CD4-positive, alpha-beta T cell treated with Interleukin-1 beta for 1 hour (primary cell): ENCODE measurements at places on chromosomes 5 and 9.

DNA sequence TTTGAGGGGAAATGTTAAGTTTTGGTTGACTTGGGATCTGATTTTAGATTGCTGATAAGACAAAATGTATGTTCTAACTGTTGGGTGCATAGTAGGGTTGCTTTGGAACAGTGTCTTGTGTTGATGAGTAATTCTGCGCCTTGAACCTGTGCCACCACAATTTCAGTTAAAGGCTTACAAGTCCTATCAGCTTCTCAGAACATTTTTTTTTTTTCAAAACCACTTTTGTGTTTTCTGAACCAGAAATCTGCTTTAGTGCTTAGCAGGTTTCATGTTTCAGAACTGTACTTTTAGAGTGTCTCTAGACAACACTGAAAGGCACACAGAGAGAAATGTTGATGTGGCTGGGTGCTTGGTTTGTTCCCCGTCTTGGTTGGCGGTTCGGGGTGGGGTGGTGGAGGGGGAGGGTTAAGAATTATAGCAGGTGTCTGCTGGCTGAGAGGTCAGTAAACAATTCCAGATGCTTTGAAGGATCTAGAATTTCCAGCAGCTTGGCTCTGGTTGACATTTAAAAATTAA, 84.6 kb downstream of the ANKRD55 start:
- DNase-seq = peak; percentile 25

GRCh38 chr5:61407706-61408270, 75.7 kb downstream of the ZSWIM6 start:
- DNase-seq = no peak

- DNase-seq = no peak
These were observed 918.6 kb upstream of the DMAC1 start for GRCh38 chr9:8718121-8718725.

GRCh38 chr9:108469654-108470053, 386.1 kb downstream of the ACTL7B start:
- DNase-seq = peak; percentile 2

- no peak for DNase-seq
These were observed 16.5 kb downstream of the ADCY2 start for GRCh38 chr5:7412409-7412808.

DNA sequence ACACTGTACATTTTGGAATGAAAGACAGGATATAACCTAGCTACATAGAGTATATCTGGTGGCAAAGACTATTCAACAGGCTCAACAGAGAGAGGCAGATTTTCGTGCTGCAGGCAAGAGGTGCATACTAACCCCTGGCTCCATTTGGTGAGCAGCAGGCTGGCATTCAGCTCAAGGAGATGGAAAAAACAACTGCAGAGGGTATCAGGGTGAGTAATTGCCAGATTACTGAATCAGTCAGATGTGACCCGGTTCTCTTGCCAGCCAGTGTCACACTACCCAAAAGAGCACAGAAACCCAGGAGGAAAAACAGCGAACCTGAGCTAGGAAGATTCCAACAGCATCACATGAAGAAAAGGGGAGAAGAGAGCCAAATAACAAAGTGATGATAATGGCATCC, 130.4 kb upstream of the PRLR start:
- no peak for DNase-seq

- no peak for DNase-seq
These were observed 50.2 kb downstream of the CSNK1A1 start for GRCh38 chr5:149500922-149501582.

DNA sequence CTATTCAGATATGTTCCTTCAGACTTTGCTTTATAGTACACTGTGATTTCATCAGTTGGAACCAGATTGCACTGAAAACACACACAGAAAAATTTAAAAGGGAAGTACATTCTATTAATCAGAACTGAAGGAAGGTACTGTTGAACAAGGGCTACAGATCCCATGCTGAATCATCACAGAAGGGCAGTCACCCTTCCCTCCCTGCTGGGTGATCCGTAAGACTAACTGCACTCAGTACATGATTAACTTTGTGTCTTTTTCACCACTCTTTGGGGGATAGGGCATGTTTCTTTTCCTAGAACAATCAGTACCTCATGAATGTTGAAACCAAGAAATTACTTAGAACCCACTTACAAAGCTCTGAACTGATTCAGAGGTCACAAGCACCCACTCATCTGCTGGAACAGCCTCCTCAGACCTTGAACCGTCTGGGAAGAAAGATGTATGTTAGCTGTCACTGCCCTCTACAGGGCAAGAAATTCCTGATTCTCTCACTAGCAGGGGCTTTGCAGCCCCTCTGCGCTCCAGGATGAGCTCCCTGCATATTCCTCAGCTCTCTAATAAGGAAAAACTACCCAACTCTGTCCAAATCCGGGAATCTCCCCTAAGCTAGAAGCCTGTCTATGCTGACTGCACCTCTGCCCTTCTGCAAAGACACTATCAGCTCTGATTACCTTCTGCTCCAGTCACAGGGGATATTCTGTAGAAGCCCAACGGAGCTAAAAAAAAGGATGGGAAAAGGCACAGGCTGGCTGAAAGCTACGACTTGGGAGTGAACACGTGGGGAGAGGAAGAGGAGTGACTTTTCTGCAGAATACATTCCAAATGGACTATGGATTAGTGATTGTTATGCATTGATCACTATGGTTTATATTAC, 51.0 kb downstream of the IARS1 start:
- no peak for DNase-seq

DNA sequence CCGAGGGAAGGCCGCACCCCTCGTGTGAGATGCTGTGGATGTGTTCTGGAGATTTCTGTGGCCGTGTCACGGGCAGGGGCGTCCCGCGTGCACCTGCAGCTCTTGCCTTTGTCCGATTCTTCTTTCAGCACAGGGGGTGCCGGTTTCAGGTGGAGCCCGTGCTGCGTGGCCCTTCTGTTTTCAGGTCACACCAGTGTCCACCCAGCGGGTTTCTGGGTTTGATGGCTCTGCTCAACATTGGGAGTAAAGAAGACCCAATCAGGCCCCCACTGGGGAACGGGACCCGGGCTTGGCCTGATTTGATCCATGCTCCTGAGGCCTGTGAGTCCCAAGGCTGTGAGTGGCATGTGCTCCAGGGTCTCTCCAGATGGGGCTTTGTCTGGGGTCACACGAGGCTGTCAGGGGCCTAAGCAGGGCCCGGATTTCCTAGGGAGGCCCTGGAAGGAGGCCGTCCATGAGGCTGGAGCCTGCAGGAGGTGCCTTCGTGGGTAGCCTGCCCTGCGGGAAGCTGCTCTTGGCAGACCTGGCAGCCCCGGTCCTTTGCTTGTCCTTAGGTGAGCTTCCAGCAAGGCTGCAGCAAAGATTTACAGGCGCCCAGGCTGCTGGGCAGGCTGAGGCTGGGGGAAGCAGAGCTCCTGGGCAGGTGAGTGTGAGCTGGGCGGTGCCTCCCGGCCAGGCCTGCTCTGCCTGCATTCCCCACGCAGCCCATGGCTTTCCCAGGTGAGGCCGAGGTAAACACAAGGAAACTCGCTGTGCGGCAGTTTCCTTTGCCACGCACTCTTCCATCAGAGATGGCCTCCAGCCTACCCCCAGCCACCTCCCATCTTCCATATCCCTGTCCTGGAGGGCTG, 12.8 kb downstream of the MRPL36 start:
- DNase-seq = no peak

GRCh38 chr9:136292026-136292538, 11.8 kb downstream of the CCDC187 start:
- DNase-seq = no peak

DNA sequence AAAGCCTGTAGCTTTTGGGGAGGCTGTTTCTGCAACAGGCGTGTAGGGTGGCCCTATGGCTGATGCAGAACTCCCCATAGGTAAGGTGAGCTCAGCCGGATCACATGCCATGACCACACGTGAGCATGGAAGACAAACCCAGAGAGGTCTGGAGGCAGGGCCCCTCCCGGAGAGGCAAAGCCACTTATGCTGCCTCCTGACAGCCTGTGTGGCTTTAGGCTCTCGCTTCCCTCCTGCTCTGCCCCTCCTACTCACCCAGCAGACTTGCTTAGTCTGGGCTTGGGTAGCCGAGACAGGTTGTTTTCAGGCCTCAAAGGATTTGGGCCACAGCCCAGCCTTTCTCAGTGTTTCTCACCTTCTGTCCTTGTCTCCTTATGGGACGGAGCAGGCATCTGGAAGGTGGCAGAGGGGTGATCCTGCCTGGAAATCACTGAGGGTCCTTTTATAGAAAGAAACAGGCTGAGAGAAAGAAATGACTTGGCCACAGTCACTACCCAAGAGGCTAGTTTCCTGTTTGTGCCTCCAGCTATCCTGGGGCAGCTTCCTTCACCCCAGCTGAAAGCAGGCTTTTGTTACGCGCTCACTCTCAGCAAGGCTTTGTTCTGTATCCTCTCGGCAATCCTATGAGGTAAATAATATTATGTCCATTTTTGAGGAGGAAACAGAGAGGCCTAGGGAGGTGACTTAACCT, 89.9 kb downstream of the DAB2IP start:
- no peak for DNase-seq

- DNase-seq = no peak
These were observed 1499.0 kb downstream of the EFNA5 start for GRCh38 chr5:106171708-106172107.

- no peak for DNase-seq
These were observed 9.6 kb upstream of the CTNNAL1 start for GRCh38 chr9:109022873-109023272.

DNA sequence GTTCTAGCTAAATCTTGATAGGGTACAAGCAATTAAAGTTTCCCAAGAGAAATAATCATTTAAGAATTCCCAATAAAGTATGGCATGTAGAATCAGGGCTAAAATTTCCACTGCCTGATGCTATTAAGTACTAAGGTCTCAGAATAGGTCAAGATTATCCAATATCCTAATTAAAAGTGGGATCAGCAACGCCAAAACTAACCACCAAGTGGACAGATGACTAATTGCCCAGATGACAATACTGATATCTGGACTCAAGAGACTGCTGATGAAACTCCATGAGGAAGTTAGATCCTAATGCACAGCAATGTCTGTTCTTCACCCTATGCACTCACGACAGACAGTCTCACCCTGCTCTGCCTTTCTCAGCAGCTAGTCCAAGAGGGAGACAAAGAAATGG, 14.3 kb downstream of the DEPDC1B start:
- no peak for DNase-seq

DNA sequence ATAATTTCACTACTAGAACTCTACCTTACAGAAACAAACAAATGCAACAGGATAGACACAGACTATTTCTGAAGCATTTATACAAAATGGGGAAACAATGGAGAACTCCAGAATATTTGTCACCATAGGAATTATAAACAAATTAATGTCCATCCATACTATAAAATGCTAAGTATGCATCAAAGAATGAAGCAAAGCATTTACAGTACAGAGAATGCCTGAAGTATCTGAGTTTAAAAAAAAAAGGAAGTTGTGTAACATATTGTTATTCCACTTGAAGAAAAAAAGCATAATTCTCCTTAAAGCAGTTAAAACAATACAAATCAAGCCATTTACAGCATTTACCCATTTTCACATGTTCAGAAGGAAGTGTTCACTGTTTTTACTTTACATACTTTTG, 53.0 kb downstream of the DROSHA start:
- no peak for DNase-seq

DNA sequence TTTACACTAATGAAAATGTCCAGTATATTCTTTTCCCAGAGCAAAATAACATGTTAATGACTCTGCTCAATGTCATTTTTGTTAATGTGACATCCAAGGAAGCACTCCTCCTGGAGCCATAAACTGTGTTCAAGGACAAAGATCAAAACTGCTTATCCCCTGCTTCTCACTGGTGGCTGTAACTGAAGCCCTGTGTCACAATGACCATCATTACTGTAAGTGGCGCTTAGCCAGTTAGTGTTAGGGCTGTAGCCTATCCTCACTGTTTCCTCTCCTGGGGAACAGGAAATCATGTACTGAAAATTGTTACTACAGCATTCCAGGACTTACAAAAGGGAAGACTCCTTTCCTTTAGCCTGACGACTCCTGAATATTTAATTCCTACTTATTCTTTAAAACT, 71.7 kb upstream of the COX7C start:
- DNase-seq = no peak

- no peak for DNase-seq
These were observed 90.2 kb upstream of the C9orf72 start for GRCh38 chr9:27663526-27663925.

GRCh38 chr5:158273035-158273434, 414.1 kb upstream of the CLINT1 start:
- no peak for DNase-seq

DNA sequence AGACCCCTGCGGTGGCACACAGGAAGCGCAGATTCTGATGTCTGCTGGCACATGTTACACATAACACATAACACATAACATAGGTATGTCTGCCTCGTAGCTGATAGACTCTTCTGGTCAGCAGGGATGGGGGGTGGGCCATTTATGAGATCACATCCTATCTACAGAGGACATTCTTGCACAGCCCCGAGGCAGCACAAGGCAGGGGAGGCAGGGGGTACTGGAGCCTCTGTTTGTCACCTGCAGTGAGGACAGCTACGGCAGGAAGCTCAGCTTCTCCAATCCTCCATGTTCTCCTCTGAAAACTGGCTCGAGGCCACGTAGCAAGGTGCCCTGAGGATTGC, 16.7 kb upstream of the MED10 start:
- DNase-seq = no peak

GRCh38 chr5:81161012-81161601, 72.0 kb upstream of the CKMT2 start:
- no peak for DNase-seq

- no peak for DNase-seq
These were observed 70.6 kb downstream of the ADAMTS2 start for GRCh38 chr5:179274321-179275315.

DNA sequence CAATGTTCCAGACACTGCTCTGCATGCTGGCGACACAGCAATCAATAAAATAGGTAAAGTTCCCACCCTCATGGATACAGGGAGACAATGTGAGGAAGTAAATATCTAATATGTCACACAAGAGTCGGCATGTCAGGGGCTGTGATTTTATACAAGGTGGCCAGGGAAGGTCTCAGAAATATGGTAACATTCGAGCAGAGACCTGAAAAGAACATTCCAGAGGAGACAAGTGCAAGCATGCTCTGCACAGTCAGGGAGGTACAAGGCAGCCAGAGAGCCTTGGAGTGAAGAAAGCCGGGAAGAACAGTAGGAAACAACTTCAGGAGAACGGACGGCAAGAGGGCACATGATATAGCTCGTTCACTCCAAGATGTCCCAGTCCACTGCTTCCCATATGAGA, 89.2 kb upstream of the ZNF462 start:
- no peak for DNase-seq

DNA sequence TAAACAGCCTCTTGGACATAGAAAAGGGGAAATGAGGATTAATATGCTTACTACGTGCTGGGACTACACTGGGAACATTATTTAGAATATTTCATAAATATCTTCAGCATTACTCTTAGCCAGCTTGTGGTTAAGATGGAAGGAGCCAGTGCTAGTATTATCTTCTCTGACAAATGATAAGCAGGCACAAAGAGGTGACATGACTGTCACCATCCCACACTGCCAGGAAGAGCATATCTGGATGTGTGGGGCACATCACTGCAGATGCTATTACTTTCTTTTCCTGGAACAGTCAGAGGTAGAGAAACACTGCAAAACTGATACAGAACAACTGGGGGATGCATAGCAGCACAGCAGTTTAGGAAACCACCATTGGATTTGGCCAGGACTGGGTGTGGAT, 281.0 kb upstream of the TNC start:
- no peak for DNase-seq
